ENCODE measurements at places on chromosomes 7 and 10.

GRCh38 chr10:103481974-103482531 is 3.0 kb upstream of the CALHM3 start:
- peak; percentile 54 for DNase-seq

DNA sequence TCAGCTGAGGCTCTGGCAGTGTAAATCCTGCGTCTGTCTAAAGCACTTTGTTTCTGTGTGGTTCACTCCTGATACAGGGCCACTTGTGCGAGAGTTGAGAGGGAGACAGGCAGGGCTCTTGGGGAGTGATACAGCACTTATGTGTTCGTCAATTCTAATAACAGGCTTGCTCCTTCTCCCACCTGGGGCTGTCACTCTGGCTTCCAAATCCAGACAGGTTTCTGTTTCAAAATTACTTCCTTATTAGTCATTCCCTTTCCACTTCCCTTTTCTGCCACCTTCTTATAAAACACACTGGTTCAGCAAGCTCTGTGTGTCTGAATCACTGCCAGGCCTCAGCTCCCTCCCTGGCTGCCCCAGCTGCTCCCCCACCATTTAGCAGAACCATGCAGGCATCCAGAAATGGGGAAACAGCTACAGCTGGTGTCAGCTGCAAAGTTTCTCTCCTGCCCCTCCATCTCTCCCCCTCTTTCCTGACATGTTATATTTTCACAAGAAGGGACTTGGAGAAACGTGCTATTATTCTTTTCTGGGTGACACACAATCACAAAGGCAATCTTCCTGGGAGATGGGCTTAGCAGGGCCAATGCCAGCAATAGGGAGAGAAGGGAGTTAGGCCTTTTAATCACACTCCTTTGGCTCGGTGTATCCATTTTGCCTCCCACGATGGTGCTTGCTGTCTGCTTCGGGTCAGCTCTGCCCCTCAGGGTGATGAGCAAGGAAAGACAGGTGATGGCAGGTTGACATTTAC is 58.4 kb upstream of the ZNRF2 start:
- no peak for DNase-seq

- DNase-seq = no peak
These were observed at the start of gene FOXP2 for GRCh38 chr7:114414156-114415063. Gene FOXP2, plus strand, starts transcription at chr7:114414815. Its CDS starts 11,697 bp downstream, at chr7:114426512.

- peak; percentile 59 for DNase-seq
These were observed 69.5 kb upstream of the ZNF438 start for GRCh38 chr10:31101123-31101522.

DNA sequence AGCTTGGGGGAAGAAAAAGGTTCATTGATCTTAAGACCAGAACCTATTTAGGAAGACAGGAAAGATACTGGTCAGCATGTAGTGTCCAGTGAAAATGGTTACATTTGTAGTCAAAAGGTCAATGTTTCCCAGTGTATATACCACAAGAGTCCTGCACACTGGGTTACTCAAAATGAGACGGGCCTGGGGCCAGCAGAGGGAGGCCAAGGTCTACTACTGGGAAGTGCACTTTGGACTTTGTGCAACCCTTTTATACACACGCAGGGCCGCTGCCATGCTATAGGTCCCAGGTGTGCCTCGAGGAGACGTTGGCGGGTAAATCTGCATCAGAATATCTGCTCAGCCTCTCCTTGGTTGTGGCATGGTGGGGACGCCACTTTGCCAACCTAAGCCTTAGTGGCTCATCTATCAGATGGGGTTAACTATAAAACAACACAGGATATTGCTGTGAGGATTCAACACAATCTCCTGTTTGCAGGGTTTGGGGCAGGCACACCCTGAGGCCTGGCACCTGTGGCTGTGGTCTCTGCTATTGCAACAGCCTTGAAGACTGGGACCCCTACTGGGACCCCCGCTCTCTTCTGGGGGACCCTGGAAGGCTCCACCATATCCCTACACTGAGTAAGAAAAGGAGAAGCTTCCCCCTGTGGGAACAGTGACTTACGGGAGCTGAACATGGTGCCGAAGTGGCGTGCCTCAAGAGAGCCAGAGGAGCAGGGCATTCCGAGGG is 19.7 kb downstream of the CLRN3 start:
- DNase-seq = no peak

- DNase-seq = no peak
These were observed 148.8 kb downstream of the CHRM2 start for GRCh38 chr7:137017221-137017620.

- no peak for DNase-seq
These were observed 121.3 kb upstream of the BTBD16 start for GRCh38 chr10:122149561-122150505.

Measured in CD4-positive, alpha-beta T cell treated with Interleukin-17A for 4 hours (primary cell).